Activated CD8-positive, alpha-beta memory T cell treated with anti-CD3 and anti-CD28 coated beads, Interleukin-2, amount 50 U/mL, for 4 hours (primary cell): ENCODE measurements at places on chromosomes 5 and 9.

- no peak for DNase-seq
These were observed 91.2 kb upstream of the PAM start for GRCh38 chr5:102663749-102664530.

GRCh38 chr5:172167895-172168294 lies 20.1 kb downstream of the STK10 start:
- DNase-seq = no peak

GRCh38 chr5:35436400-35437057 lies 181.1 kb upstream of the SPEF2 start:
- no peak for DNase-seq

DNA sequence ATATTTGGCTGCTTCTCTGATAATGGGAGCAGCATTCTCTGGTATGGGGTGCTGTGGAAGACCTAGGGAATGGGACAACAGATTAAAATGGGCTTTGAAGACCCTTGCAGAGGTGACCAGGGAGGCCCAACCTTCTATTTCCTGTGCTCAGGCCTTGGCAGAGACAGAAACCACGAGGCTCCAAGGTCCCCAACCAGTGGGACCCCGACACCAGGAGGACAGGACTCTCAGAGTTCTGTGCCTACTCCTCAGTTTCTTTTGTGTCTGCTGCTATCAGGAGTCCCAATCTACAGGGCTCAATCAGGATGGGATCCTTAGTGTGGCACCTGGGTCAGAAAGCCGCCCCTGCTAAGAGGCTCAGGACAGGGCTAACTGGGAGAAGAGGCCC lies 29.3 kb downstream of the CSF2 start:
- DNase-seq = no peak
